ENCODE measurements at places on chromosomes 4 and X.

DNA sequence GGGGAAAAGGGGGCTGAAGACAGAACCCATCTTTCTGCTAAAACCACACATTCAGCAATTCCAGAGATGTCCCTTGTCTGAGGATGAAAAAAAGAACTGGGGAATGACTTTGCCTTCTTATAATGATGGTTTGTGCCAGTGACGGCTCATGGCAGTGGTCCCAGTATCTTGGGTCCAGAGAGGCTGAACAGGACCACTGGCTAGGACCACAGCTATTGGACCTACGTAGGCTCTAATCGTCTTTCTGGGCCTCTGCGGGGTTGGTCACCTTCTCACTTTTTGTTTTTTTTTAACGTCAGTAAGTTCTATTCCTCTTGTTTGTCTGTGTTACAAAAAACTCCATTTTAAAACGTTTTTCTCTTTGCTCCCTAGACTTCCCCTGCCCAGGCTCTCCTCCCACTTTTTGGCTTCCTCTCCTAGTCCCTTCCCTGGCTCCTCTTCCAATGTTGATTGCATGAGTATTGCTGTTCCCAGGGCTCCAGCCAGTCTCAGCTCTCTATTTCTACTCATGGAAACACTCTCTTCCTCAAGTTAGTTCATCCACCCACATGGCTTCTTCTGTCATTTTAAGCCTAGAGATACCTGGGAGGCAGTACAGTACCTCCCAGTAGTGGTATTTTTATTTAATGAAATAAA lies 52.6 kb upstream of the STX18 start:
- DNase-seq: no peak

DNA sequence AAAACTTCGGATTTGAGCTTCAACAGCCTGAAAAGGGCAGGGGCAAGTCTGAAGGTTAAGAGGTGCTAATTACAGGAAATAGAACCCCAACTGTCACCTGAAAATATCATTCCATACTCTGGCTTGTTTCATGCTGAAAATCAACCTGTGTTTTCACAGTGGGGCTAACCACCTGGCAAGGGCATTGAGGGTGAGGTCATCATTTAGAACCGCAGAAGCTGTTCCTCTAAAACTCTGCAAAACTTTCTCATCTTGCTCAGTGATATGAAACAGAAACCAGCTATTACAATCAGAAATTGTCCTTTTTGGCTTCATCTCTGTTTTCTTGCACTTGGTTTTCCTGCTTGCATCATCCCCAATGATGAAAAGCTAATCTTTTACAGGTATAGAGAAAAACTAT lies 247.6 kb downstream of the DCLK2 start:
- no peak for DNase-seq

DNA sequence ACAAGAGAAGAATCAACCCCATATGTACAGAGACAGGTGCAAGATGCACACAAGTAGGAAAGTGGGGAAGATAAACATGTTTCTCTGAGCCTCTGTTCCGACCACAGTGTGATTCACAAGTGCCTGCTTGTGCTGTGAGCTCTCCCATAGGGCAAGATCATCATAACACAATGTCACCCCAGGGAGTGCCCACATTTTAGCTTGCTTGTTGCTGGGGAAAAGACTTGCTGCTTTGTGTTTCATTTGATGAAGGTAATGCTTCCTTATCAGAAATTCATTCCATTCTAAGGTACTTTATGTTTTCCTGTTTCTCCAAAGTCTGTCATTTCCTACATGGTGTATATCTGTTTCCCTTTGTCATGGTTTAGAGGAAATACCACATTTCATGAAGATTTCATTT lies 304.5 kb upstream of the DIPK2B start:
- DNase-seq: no peak

GRCh38 chrX:80792205-80792604 lies 17.5 kb downstream of the BRWD3 start:
- DNase-seq: no peak

DNA sequence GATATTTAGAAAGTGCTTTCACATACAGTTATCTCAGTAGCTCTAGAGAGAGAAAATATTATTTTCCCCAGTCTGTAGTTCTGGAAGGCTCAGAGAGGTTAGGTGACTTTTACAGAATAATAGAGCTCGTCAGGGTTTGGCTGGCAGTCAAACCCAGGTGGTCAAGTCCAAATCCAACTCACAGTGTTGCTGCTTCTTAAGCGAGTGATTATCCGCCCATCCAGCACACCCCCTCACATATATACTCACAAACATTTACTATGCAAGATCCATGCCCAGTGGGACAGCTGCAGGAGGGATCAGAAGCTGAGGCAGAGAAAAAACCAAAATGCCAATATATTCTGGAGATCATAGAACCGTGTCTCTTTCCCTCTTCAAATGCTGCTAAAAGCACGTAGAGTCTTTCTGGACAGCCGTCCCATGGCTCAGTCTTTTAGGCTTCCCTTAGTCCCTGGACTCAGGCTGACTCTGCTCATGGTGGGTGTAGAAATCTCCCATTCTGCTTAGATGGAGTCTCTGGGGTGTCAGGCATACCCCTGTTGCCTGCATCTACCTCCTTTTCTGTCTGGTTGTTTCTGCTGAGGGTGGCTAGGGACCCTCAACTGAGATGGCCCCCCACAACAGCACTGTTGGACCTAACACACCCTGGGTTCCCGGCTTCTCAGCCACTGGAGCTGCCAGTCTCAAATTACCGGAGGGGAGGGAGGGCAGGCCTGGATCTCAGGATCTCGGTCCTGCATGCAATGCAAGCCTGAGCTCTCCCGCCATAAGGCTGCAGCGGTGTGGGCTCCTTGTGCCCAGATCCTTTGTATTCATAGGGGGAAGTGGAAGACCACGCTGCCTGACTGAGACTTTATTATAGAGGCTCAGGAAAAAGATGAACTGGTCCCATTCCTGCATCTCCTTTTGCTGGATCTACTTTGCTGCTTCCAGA lies at the start of gene CHRNA9:
CHRNA9 (plus strand) TSS at position 743 of the 934 bp plus-strand sequence; CDS start at position 878, 135 bp downstream.
- no peak for DNase-seq

DNA sequence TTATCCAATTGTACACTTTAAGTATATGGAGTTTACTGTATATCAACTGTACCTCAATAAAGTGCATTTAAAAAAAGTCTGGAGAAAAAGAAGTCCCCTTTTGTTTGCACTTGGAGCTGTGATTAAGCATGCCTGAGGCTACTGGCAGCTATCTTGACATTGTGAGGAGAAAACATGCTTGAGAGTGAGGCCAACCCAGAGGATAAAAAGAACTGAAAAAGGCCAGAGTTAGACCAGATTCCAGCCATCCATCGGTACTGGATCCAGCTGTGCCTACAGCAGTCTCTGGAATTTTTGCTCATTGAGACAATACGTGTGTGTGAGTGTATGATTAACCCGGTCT lies 57.4 kb downstream of the LGI2 start:
- no peak for DNase-seq

GRCh38 chr4:139635966-139636365 lies 29.7 kb upstream of the MGST2 start:
- DNase-seq: no peak

GRCh38 chr4:27154706-27155105 lies 294.1 kb downstream of the STIM2 start:
- DNase-seq: no peak

Measured in T follicular helper cell (primary cell).